ENCODE measurements at places on chromosomes 5 and 9. TPM values are rescaled to one million over a fixed set of nuclear protein-coding genes. Genes with fewer than 3 reads are reported as not detected.

The FBN2 gene
- 1.3 TPM for total RNA-seq

The GARNL3 gene
- total RNA-seq, result 18.1 TPM

The PCDHA1 gene
- not detected for total RNA-seq

The IL4 gene
- not detected for total RNA-seq

The MCCC2 gene
- total RNA-seq, result 53.9 TPM

The ISL1 gene
- not detected for total RNA-seq

DNA sequence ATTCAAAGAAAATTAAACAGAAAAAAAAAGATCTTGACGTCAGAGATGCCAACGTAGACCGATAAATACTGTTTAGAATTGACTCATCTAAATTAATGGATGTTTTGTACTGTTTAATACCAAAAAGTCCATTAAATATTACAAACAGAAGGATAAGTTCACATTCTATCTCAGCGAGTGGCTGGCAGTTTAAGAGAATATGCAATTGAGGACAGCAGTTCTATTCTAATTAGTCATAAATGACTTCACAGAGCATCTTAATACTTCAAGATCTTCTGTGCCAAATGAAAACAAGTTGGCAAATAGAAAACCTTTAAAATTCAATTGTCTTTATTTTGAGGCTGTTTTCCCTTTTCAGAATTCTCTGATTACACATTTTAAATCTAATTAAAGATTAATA is 326.6 kb upstream of the NREP start:
- DNase-seq, result no peak

GRCh38 chr5:39187831-39188731 is 31.3 kb downstream of the FYB1 start:
- DNase-seq, result no peak

GRCh38 chr5:157650991-157651611 is 1.1 kb downstream of the SOX30 start:
- DNase-seq, result no peak

- no peak for DNase-seq
Observed at GRCh38 chr5:174799121-174799520, 74.7 kb downstream of the MSX2 start.

- DNase-seq, result no peak
Observed at GRCh38 chr9:96008502-96009222, 133.2 kb downstream of the ERCC6L2 start.

DNA sequence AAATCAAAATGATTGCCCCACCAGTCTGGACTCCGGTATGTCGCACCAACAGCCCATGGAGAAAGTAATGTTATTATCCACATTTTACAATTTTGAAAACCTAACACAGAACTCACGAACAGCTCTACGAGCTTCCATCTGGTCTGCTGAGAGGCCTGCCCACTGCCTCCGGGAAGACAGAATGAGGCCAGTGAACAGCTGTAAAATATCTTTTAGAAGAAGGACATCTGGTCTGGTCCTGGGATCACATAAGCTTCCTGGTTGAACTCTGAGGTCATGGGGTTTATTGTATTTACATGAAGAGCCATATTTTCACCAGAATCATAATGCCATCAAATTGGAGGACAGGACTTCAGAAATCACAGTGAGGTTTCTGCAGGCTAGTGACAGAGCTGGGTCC is 89.0 kb downstream of the FRMD3 start:
- peak; percentile 59 for DNase-seq

GRCh38 chr5:108649106-108649505 is 98.6 kb upstream of the FER start:
- DNase-seq, result no peak

Data from right cardiac atrium (tissue), 5 donors.